CD4-positive, alpha-beta T cell treated with Interleukin-15 for 1 hour (primary cell): ENCODE measurements at places on chromosomes 2 and 18.
A peak's percentile ranks its signal among the peaks of the same experiment; 100 is the strongest.

- DNase-seq = no peak
These were observed 93.4 kb downstream of the SLC5A7 start for GRCh38 chr2:108079736-108080135.

DNA sequence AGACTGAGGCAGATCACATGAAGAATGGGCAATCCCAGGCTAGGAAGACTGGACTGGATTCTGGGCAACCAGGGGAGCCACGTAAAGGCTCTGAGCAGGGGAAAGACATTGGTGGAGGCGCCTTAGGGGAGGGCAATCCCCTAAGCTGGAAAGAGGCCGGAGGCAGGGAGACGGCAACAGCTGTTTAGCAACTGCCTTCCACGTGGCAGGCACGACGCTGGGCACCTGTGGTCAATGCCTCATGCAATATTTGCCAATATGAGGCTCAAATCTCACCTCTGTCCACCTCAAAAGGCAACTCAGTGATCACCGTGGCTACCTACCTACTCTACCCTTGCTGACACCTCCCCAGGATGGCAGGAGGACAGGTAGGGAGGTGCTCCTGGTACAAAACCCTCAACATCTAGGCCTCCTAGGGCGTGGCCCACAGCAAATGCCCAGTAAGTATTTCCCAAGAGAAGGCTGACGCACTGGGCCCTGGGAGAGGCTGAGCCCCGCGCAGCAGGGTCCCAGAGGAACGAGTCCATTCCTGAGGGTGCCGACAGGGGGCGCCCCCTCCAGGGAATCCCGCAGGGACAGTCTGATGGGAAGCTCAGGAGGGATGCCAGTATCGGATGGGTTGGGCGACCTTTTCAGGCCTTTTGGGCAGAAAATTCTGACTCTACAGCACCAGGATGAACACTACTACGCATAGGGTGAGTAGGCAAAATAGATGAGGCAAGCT lies 8.9 kb downstream of the BOLA3 start:
- no peak for DNase-seq

- DNase-seq = no peak
These were observed 48.7 kb downstream of the CRIM1 start for GRCh38 chr2:36404318-36404717.

- no peak for DNase-seq
These were observed 479.3 kb downstream of the CPS1 start for GRCh38 chr2:211035548-211036185.

DNA sequence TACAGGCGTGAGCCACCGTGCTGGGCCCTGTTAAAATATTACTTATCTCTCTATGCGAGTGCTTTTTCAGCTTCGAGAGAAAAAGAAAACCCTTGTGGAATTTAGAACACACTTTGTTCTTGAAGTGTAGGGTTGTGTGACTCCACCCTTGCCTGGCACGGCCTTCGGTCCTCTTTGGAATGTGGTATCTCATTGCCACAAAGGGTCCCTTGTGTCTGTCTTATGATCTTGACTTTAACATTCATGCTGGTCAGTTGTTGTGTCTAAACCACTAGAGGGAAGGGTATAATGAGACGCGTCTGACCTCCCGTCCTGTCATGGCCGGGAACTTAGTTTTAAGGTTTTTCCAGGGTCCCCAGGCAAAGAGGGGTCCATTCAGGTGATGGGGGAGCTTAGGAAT lies 246.4 kb downstream of the VAPA start:
- no peak for DNase-seq

GRCh38 chr2:217361483-217361880 lies 501.6 kb upstream of the TNP1 start:
- DNase-seq = no peak

DNA sequence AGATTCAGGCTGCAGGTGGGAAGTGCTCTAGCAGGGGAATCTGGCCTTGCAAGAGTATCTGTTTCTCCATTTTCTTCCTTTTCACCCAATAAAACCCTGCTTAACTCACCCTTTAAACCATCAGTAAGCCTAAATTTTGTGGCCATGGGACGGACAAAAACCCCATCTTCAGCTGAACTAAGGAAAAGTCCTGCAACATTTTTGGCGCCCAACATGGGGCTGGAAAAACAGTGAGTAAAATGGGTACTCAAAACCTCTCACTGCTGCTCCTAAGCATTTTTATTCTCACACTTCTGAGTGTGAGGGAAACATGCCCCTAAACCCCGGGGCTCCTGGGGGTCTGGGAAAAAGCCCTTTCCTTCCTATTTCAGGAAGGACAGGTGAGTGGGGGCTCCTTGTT lies 414.3 kb downstream of the ZNF804A start:
- no peak for DNase-seq

DNA sequence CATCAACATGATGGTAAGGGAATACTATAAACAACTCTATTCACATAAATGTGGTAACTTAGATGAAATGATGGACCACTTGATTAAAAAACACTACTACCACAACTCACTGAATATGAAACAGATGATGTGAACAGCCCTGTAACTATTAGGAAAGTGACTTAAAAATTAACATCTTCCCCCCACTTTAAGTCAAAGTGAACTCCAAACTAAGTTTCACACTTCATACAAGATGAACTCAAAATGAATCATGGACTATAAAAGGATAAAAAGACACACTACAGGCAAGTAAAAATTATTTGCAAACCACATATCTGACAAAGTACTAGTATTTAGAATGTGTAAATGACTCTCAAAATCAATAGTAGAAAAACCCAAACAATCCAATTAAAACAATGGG lies 71.6 kb downstream of the ZAP70 start:
- DNase-seq = no peak

DNA sequence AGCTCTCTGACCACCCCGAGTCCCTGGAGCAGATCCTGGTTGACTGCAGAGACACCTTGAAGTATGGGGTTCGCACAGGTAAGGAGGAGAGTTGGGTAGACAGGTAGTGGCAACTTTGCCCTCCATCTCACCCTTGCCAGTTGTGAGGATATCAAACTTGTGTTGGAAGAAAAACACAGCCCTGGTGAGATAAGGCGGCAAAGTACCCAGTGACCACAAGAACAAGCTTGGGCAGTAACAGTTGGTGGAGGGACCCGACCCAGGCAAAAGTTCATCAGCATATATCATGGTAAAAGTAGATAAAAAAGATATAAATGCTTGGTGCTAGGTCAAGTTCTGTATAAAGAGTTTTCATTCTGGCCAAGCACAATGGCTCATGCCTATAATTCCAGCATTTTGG lies 14.4 kb downstream of the GAD1 start:
- no peak for DNase-seq

DNA sequence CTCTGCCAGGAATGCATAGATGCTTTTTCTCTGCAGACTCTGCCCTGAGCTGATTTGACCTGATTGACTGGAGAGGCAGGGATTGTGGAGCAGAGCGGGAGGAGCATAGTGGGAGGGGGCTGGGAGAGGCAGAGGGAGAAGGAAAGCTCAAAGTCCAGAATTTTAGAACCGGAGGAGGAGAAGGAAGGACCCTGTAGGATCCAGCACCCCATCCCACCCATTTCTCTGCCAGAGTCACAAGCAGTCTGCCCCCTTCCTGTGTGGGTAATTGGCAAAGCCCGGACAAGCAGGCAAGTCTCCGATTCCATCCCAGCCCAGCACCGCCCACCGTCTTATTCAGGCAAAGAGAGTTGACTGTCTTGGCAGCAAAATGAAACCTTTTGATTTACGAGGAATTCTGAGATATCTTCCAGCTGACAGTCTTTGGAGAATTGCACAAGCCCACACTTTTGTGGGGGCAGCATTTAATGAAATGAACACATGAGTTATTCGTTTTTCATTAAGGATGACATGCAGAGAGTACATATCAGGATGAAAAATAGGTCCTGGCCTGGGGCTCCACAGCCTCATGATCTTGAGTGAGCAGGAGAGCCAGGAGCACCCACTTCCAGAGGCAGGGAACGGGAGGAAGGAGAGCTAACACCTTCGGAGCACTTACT lies 103.1 kb downstream of the MCFD2 start:
- DNase-seq = no peak

- peak; percentile 23 for DNase-seq
These were observed 27.6 kb downstream of the PAX8 start for GRCh38 chr2:113251118-113251517.

DNA sequence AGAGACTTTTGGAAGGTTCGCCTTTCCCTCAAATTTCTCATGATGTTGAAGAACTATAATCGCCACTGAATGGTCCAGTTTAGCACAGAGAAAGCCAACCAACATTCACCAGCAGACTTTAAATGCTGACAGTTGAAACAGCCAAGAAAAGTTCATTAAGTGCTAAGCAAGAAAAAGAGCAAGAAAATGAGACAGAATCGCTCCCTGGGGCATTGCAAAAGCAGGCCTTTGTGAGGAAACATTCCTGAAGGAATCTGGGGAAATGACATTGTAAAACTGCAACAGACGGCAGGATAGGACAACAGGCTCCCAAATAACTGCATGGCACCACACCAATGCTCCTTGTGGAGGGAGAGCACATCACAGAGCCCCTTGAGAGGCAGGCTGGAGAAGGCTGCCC lies 269.3 kb upstream of the ID2 start:
- DNase-seq = no peak

DNA sequence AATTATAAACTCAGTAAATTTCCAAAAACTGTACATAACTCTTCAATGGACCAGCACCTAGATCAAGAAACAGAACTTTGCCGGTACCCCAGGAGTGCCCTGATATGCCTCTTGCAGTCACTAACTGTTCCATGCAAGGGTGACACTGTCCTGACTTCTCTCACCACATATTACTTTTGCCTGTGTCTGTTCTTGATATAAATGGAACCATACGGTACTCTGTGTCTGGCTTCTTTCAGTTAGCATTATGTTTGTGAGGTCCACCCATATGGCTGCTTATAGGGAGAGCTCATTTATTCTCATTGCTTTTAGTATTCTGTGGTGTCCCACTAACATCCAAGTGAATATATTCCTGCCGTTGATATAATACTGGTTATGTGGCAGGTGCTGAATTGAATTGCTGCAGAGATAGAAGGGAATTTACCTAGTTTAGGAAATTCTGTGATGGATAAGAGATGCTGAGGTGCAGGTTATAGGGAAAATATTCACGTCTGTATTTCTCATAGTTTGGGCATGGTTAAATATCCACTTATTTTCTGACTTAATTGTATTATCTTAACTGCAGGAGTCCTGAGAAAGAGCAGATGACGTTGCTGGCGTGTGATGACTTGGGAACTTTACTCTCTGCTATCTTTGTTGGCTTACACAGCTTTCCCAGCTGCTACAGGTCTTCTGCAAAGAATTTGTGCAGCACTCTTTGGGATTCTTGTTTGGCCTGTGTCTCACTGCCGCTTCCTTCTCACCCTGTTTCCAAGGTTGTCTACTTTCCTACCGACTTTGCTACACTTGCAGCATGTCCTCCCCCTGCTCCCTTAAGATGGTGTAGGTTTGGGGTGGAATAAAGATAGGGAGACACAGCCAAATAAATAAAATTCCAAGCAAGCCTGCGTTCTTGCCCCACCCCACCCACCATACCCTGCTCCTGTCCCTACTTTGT lies 107.9 kb downstream of the MAP4K4 start:
- no peak for DNase-seq

DNA sequence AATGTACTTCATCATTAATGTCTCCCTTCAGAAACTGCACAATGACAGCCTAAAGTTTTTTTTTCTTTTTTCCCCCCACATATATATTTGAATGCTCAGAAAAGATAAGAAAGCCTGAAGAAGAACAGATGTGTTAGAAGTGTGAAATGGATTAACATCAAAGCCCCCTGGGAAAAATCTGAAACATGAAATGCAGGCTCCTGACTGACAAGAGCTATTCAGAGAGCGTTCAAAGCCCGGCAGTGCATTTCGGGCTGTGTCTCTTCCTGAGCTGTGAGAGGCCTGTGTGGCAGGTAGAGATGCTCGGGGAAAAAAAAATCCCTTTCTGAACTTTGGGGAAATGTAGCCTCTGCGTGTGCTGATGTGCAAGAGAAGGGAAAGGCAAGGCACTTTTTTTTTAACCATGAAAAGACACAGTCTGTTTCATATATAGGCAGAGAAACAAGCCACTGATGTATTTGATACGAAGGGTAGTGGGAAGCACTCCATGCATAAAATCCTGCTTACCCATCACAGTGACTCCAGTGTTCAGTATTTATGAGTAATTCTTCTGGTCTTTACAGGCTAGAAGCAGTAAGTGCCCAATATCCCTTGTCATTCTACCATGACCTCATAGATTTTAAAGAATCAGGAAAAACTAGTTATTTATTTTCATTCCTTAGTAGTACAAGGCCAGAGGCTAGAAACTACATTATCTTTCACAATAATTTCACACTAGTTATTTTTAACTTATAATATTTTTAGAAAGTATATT lies 1574.2 kb upstream of the PIK3C3 start:
- DNase-seq = no peak

- DNase-seq = no peak
These were observed 375.4 kb downstream of the DCC start for GRCh38 chr18:52715421-52715820.

GRCh38 chr2:68726100-68726499 lies 8.5 kb upstream of the ARHGAP25 start:
- DNase-seq = no peak

DNA sequence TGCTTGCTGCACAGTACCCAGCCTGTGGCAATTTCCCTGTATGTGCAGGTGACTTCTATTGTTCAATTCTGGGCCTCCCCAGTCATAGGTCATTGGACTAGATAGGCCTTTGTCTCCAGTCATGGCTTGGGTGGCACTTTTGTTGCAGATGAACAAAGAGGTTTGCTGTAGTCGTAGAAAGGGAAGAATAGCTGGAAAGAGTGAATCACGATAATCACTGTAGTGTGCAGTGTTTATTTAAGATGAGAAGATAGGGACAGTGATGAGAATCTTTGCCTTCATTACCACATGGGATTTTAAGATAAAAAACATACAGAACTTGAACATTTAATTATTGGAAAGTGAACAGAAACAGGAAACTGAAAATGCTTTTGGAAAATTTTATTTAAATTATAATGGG lies 156.1 kb upstream of the CYRIA start:
- no peak for DNase-seq

- DNase-seq = no peak
These were observed 27.2 kb downstream of the UBXN4 start for GRCh38 chr2:135768863-135769262.

DNA sequence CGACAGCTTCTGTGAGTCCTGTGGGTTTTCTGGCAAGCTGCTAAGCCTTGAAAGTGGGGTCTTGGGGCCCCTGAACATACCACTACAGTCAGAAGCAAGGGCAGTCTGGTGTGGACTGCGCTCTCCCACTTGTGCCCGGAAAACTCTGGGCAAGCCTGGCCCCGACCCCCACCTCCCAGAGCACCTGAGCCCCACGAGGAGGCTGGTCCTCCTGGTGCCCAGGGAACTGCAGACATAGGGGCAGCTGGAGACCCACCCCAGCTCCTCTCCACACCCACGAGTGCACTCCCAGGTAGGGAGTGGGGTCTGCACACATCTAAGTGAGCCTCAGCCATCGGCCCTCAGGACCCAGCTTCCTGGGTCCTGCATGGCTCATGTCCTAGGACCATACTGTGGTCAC lies 16.2 kb upstream of the GPC1 start:
- no peak for DNase-seq

DNA sequence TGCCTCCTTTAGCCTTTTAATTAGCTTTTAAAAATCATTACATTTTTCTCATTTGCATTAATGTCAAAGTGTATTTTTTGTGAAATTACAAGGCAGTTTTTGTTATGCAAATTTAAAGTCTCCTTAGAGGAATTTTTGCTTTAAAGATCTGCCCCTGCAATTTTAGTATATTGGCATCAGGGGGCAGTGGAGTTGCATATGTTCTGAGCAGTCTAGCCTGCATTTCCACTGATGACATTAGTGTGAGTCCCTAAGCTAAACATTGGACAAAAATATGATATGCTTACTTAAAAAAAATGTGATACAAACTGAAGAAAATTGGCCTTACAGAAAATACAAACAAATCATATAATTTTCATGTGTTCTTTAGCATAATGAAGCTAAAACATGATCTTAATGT lies 426.5 kb downstream of the SLC4A3 start:
- no peak for DNase-seq
